ENCODE measurements at places on chromosomes 16 and 17.

DNA sequence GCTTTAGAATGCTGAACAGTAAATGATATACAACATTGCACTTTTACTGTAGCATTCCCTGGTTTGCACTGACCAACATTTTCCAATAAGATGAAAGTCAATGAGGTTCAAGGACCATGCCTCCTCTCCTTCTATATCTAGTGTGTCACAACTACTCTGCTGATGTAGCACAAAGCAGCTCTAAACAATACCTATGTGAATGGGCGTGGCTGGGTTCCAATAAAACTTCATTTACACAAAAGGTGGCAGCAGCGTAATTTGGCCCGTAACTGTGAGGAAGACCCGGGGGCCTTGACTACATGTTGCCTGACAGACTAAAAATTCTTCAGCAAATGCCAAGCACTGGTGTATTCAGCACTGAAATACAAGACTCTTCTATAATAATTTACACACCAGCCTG lies 6.5 kb downstream of the SRP68 start:
- DNase-seq: no peak

GRCh38 chr17:81983639-81984373 lies 6.4 kb downstream of the ASPSCR1 start:
- no peak for DNase-seq

DNA sequence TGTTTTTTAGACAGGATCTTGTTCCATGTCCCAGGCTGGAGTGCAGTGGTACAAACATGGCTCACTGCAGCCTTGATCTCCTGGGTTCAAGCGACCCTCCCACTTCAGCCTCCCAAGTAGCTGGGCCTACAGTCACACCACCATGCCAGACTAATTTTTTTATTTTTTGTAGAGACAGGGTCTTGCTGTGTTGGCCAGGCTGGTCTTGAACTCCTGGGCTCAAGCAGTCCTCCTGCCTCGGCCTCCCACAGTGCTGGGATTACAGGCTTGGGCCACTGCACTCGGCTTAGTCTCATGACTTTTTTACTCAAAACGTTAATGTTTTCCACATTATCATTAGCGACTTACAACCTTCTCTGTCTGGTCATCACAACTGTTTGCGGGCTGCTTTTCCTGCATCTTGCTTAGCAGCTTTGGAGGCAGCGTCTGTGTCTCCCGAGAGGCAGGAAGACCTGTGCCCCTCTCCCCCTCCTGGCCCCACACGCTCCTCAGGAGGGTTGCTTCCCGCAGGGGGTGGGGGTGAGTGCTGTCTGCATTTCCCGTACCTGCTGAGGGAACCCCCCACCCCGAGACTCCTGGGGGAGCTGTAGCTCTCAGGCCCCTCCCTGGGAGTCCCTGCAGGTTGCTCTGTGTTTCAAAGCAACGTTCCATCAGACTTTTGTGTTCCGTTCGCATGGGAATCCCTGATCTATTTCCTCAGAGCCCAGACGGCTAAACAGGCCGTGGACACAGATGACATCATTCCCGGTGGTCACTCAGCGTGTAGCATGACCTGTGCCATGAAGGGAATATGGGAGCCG lies 52.6 kb downstream of the PGS1 start:
- no peak for DNase-seq

- DNase-seq: no peak
Observed at GRCh38 chr17:41322094-41322902, 6.8 kb upstream of the KRTAP17-1 start.

- DNase-seq: peak; percentile 87
Observed at GRCh38 chr16:86519649-86520316, 9.5 kb downstream of the FOXF1 start.

DNA sequence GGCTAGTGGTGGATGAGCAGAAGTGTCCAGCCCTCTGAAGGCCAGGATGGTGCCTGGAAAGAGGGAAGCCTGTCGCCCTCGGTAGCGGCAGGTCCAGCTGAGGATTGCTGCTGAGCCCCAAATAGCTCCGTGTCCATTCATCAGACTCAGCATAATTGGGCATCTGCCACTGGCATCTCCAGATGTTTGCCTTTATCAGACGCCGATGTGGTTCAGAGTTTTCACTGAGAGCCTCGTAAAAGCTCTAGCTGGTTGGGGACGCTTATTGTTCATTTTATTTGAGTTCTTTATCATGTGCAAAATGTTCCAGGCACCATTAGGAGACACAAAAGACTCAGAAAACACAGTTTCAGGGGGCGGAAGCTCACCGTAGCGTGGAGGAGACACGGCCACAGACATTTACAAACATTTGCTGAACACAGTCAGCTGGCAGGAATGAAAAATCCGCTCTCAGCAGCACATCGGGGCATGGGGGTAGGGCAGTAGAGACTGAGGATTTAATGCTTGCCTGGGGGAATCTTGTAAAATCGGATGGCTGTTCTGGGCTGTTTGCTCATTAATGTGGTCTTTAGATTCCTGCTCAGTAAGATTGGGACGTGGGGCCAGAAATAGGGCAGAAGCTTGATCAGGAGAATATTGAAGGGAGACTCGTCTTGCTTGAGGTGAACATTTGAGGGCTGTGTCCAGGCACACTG lies 41.7 kb downstream of the SMPD3 start:
- no peak for DNase-seq

DNA sequence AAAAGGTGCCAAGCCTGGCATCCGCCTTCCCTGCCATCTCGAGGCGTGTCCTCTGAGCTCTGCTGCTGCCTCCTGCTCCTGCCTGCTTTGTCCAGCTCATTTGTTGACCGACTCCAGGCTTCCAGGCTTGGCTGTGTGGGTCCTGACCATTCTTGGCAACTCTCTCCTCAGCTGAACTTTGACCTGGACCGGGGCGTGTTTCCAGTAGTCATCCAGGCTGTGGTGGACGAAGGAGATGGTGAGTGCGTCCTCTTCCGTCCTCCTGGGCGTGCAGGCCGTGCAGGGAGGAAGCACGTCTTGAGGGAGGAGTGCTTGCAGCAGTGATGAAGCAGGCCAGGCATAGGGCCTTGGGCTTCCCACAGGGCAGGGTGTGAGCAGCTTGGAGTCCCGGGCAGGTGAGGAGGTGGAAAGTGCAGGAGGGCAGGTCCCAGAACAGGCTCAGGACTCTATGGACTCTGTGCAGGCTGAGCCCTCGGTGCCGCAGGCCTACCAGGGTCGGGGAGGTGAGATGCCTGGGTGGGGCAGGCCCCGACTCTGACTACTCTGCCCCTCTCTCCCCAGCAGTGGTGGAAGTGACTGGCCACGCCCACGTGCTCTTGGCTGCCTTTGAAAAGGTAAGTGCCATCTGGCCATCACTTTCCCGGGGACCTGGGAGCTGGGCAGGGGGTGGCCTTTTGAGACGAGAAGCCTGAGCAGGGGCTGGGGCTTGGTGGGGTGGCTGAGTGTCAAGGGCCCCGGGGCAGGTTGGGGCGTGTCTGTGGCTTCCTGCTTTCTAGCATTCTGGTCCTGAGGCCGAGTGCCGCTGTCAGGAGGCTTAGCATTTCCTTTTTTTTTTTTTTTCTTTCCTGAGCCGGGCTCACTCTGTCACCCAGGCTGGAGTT lies 28.6 kb upstream of the NUDT16L1 start:
- peak; percentile 81 for DNase-seq

GRCh38 chr17:34816848-34817247 lies 144.4 kb downstream of the CCT6B start:
- no peak for DNase-seq

- no peak for DNase-seq
Observed at GRCh38 chr16:74846714-74847113, 72.1 kb upstream of the FA2H start.

DNA sequence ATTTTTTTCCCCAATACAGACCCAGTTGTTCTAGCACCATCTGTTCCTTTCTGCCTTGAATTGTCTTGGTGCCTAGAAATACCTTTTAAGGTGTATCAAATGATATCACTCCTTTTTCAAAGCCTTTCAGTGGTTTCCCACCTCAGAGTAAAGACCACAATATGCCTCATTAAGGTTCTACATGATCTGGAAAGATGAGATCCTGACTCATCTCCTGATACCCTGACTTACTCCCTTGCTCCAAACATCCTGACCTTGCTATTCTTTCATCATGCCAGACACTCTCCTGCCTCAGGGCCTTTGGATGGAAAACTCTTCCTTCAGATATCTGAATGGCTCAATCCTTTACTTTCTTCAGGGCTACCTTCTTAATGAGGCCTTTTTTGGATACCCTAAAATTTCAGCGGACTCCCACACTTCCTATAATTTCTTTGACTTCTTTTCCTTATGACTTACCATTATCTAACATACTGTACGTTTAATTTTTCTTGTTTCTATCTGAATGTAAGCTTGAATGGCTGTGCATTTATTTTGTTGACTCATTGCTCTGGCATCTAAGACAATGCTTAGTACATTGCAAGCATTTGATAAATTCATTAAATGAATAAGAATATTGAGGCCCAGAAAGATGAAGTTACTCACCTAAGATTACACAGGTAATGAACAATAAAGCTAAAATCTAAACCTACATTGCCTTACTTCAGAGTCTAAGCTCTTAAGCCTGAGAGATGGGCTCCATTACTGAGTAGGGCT lies 19.2 kb downstream of the FLOT2 start:
- DNase-seq: no peak

DNA sequence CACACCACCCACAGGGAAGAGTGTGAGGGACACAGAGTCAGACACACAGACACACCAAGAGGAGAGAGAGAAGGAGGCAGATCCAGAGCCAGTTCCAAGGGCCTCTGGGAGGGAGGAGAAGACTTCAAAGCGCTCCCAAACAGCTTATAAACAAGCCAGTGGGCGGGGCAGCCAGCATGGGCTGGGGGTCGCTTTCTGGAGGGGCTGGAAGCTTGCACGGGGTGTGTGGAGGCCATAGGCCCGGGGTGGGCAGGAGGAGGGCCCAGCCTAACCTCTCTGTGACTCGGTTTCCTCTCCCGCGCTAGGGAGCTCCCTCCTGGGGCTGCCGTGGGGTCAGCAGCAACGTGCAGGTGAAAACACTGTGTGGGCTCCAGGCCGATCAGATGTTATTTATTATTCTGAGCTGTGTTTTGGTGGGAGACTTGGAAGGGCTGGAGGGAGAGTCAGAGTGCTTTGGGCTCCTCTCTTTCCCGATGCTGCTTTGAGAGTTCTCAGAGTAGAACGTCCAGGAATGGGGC lies 2.5 kb upstream of the WFIKKN2 start:
- DNase-seq: peak; percentile 42

DNA sequence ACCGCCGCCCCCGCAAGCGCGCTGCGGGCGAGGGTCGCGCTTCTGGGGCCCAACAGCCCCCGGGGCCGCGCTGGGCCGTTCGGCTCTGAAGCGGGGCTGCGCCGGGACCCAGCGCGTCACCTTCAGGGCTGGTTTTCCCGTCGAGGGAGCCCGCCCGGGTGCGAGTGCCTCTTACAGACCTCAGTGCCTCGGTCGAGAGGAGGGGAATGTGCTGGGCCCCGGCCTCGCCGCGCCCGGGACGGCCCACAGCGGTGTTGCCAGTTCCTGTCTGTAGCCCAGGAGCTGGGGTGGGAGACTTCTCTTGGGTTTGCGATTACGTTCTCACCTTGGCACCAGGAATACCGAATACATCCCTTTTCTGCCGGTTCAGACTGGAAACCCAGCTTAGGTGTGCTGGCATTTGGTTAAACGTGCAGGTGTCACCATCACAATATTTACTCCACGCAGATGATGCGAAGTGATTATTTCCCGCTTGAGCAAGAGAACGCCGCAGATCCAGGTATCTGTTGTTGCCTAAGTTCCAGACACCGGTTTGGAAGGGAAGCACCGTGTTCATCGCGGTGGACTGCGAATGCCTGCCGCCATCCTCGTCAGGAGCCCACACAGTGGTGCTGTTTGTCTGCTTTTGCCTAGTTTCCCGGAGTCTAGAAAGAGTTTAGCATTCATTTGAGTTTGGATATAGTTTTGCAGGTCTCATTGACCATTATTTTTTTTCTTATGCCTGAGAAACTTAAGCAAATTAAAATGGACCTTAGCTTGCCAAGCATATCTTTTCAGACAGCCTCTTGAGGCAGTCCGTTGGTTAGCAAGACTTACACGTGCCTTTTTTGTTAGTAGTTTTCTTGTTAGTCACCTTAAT lies 914 bp downstream of the MAP1LC3B start:
- peak; percentile 80 for DNase-seq

DNA sequence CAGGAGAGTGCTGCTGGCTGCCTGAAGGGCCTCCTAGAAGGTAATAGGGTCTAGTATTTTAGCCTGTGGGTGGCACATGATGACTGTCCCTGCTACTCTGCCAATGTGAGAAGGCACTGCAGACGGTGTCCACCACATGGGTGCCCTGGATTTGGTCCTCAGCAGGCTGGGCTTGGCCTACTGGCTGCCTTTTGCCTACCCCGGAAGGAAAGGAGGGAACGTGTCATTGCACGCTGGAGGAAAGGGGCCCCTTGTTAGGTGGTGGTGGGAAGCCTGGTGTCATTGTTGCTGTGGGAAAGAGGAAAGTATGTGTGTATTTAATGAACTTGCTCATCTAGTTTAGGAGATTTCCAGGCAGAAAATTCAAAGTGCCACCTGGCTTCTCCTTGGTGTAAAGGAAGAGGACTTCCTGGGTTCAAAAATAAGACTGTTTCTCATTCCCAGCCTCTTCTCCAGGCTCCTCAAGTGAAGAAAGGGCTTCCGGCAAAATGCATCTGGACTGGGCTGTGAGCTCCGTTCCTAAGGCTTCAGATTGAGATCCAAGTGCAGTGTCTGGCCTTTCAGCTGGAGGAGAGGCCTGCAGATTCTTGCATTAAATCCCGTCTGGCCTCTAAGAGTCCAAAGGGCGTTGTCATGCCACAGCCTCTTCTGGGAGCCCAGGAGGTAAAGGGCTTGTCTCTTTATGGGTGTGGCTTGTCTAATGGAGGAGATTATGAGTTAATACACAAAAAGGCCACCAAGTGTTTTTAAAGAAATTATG lies 55.1 kb downstream of the RPTOR start:
- DNase-seq: no peak

DNA sequence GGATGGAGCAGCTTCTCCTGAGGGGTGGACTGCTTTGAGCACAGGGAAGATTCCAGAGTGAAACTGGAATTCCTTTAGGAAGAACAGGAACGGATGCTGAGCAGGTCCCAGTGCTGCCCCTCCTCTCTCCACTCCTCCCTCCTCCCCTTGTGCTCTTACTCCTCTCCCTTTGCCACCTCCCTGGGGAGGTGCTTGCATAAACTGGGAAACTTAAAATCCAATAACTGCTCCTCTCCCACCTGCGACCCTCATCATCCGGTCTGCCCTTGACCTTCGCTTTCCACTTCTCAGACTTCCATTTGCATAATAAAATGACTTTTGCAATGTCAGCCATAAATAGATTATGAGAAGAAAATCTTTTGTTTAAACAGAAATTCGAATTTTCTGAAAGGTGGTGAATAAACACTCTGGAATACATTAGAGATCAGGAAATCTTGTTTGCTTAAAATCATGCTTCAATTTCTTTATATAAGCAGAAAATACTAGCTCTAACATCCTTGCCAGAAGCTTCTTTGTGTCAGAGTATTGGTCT lies 23.7 kb downstream of the HSBP1 start:
- peak; percentile 16 for DNase-seq

- no peak for DNase-seq
Observed at GRCh38 chr17:71905376-71906031, 215.3 kb upstream of the SOX9 start.
